Germinal center (tissue), 1 donor: ENCODE measurements at places on chromosomes 16 and 17.

DNA sequence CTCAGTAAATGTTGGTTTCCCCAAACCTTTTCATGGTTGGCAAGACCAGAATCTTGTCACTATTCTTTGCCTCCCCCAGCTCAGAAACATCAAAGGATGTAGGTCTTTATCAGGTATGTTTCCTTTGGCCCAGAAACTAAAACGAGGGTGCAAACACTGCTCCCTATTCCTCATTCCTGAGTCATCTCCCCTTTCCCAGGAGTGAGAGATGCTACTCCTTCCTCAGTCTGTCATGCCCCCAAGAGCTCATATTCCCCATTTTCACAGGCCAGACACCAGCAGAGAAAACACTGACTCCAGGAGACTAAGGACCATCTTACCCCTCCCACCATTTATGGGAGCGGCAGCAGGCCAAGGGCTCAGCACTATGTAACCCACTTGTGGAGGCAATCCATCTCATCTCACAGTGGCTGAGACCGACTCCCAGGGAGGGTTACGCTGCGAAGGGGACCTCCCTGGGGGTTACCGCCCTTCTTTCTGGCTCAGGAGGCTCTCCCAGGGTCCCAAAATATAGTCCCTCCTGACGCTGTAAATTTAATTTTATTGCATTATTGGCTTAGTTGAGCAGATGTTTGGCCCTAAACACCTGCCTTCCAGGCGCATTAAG lies 1.5 kb downstream of the GEMIN4 start:
- DNase-seq, result no peak

DNA sequence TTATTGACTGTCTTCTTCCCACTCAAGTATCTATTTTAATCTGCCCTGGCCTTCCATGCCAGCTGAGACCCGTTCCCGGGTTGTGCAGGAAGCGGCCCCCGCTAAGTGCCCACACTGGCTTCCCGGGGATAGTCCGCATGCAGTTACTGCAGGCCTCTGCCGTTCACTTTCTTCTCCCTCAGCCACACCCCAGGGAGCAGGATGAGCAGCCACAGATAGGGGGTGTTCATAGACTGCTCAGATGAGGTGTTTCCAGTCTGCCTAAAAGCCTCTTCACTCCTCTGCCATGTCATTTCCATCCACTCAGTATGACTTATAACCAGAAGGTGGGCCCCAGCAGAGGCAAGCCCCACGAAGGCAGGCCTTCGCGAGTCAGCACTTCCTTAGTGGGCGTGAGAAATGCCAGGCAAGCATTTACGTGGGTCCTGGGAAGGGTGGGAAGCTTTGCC lies 7.7 kb downstream of the MED9 start:
- no peak for DNase-seq

GRCh38 chr17:39709998-39710964 lies 10.4 kb downstream of the ERBB2 start:
- DNase-seq, result no peak

- DNase-seq, result no peak
Observed at GRCh38 chr16:65532258-65532657, 410.4 kb upstream of the CDH11 start.
